ENCODE measurements at places on chromosomes 1 and 21.
A peak's percentile ranks its signal among the peaks of the same experiment; 100 is the strongest.

- DNase-seq, result no peak
Measured at GRCh38 chr21:18340387-18340942, 63.1 kb downstream of the TMPRSS15 start.

GRCh38 chr1:16986962-16987361 lies 6.5 kb upstream of the MFAP2 start:
- DNase-seq, result no peak

- no peak for DNase-seq
Measured at GRCh38 chr1:223538981-223539380, 126.5 kb downstream of the CAPN8 start.

- no peak for DNase-seq
Measured at GRCh38 chr1:78678324-78678723, 28.7 kb downstream of the IFI44 start.

- DNase-seq, result no peak
Measured at GRCh38 chr1:151026460-151026859, 9.9 kb upstream of the BNIPL start.

- DNase-seq, result peak; percentile 18
Measured at GRCh38 chr21:29195981-29196669, 65.7 kb downstream of the MAP3K7CL start.

DNA sequence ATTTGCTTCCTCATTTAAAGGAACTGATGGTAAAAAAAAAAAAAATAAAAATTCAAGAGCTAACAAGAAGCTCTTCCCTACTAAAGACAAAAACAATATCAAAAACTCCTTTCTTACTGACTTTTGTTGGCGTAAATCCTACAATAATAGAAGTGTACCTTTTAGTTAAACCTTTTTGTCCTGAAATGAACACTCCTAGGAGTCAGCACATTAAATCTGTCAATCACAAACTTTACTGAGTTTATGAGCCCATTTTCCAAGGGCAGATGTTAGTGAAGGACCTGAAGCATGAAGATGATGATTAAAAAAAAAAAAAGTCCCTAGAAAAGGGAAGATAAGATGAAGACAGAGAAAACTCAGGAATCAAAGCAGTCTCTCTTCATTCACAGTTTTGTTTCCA lies 22.6 kb upstream of the DDX59 start:
- DNase-seq, result no peak

- no peak for DNase-seq
Measured at GRCh38 chr21:25428537-25428936, 178.7 kb downstream of the MRPL39 start.

- no peak for DNase-seq
Measured at GRCh38 chr1:12527564-12527963, 90.4 kb downstream of the DHRS3 start.

DNA sequence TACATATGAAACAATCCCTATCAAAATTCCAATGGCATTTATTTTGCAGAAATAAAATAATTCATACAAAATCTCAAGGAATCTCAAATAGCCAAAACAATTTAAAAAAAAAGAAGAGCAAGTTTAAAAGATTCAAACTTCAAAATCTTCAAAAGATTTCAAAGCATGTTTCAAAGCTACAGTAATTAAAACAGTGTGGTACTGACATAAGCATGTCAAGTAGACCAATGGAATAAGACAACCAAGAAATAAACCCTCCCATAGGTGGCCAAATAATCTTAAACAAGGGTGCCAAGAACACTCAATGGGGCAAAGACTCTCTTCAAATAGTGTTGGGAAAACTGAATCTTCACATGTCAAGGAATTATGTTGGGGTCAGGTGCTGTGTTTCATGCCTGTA lies 28.0 kb upstream of the UCK2 start:
- no peak for DNase-seq

DNA sequence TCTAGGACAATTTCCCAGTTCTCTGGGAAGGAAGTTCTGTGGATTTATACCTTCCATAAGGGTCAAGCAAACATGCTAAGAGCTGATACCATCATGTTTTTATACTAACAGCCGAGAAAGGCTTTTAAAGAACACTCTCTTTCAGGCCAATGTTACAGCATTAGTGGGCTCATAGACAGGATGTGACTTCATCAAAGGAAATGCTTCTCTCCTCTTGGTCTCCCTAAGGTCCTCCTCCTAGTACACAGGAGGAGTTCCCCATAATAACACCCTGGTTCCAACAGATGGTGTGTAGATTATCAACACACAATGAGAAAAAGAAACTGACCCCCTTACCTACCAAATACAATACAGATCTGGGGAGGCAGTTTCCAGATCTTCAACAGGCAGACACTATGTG lies 26.7 kb upstream of the GLIS1 start:
- DNase-seq, result no peak

DNA sequence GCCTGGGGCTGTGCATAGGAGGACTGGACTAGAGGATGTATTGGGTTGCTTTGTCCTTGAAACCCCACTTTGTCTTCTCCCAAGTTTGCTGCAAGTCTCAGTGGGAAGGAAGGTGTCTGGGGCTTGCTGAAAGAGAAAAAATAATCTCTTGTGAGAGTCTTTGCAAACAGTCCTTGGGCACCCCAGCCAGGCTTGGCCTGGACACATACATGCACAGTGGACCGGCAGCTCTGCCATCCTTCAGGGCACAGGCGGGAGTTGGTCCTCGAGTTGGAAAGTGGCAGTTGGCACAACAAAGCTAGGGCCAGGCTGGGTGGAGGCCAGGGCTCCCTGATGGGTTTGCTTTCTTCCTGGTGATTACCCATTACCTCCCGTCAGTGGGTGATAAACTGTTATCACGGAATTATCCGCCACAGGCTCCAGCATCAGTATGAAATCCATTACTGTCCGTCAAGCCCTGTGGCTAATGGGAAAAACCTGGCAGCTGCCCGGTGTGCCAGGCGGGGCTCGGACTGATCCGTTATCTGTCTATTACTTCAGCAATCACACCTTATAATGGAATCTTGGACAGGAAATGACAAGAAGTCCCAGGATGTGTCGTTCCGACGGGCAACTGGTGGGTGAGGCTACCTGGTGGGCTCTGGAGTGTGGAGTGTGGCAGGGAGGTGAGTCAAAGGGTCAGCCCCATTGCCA lies 265.7 kb downstream of the GRIK3 start:
- DNase-seq, result no peak

GRCh38 chr1:71492298-71493041 lies 411.6 kb upstream of the ZRANB2 start:
- DNase-seq, result no peak

DNA sequence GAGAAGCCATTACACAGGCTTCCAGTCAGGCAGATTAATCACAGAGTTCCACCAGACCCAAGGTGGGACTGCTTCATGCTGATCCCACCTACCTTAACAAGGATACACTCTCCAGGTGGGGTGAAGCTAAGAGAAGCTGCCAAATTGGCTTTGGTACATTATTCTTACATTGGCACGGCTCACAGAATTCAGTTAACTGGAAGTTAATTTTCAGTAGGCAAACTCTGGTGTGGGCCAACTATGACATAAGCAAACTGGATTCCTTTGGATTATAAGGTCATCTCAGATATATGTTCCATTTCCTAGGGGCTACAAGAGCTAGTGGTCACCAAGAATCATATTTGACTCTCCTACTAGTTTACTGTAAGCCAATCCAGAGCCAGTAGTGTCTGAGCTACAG lies 448.8 kb upstream of the BEND5 start:
- no peak for DNase-seq

DNA sequence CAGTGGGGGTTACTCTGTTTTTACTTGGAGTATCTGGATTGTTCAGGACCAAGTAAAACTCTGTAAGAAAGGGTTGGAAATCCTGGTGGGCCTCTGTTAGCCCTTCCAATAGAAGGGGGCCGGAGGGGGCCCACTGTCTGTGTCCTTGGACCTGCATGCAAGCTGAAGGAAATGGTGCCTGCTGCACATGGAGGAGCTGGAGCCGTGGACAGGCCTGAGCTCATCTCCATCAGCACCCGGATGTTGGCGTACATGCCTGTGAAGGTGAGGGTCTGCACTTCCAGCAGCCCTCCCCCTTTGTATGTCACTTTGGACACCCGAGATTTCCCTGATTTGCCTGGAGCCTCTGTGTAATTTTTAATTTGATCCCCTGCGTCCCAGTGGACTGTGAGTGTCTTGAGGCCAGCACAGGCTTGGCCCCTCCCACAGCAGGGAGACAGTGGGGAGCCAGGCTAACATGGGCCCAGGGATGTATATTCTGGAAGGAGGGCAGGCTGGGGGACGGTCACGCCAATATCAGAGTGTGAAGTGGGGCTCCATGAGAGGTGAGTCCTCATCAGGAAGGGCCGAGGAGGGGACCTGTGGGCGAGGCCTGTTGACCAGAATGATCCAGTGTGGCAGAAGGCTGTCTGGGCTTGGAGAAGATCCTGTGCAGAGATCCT lies 16.8 kb downstream of the GALNT2 start:
- no peak for DNase-seq

GRCh38 chr1:68819190-68819829 lies 322.4 kb upstream of the DEPDC1 start:
- DNase-seq, result no peak

DNA sequence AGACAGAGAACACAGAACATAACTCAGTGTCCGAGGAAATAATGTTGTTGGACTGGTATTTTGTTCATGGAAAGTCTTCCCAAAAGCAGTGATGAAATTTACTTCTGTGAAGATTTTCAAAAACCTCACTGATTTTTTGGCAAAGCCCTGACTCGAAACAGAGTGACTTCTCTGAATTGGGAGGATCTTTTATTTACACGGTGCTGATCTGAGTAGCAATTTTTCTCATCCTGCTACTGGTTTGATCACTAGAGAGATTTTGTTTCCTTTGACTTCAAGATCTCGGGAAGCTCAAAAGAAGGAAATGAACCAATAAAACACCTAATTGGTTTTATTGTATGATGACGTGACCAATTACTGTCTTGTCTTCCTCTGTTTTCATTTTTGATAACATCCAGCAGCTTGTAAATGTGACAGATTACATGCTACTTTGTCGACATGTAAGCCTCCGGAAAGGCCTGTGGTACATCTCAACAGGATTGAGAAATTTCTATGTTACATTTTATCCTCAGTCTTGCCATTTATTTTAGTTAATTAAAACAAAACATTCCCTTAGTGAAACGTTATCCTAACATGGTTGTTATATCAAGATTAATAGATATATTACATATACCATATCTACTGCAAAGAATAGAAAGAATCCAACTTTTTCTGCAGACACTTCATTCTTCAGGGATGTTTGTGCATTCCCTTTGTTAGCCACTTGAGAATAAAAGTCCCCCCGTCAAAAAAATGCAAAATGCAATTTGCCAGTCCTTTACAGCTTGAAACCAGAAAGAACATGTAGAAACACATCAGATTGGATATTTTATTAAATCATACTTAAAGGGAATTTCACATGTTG lies 42.8 kb upstream of the IFI44L start:
- no peak for DNase-seq

DNA sequence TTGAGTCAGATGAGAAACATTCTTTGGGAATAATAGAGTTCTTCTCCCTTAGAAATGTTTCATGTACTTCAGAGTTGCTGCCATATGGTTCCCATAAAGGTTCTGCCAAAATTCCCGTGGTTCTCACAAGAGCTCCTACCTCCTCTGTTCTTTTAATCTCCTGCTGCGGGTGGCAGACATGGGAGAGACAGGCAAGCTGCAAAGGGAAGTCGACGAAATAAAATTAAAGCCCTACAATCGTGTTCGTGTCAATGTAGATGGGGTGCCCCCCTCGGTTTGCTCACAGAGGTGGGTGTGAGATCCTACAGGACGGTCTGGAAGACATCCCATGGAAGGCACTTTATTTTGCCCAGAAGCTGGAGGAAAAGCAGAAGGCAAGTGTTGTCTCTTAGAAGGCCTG lies 276.0 kb downstream of the RWDD3 start:
- DNase-seq, result no peak

DNA sequence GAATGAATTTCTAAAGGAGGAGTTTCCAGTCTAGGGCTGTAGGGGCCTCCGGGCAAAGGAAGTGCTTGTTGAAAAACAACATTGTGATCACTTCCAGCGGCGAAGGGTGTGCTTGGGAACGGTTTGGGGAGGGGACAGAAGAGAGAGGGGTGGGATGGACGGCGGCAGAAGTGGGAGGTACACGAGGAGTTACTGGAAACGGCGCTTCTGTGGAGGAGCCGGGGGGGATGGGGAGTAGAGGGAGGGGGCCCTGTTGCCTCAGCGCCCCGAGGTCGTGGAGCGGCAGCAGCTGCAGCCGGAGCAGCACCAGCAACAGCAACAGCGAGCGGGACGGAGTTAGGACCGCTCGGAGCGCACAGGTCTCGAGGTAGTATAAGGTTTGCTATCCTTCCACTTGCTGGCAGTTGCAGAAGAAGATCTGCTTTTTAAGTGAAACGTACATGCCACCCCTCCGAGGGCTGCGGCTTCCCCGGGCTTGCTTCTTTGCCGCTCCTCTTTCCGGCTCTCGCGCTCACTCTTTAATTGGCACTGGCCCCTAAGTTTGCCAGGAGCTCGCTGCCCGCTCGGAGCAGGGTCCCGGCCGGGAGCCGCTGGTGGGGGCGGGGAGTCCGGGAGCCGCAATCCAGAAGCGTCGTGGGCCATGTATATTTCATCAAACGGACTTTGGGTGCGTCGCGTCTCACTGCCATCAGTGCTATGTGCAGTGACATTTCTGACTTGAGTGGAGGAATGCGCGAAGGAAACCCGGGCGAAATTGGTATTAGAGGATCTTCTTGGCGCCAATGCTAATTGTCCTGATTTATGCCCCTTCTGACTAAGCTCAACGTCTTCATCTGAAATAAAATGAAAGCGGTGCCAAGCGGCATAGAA lies 771 bp upstream of the NTNG1 start:
- DNase-seq, result no peak

GRCh38 chr1:183583466-183583865 lies 6.8 kb downstream of the NCF2 start:
- no peak for DNase-seq

GRCh38 chr1:84301004-84301784 lies at the start of gene SAMD13:
TSS of gene SAMD13 (plus strand) at chr1:84301708. CDS start at chr1:84303235, 1,527 bp downstream.
- peak; percentile 17 for DNase-seq

DNA sequence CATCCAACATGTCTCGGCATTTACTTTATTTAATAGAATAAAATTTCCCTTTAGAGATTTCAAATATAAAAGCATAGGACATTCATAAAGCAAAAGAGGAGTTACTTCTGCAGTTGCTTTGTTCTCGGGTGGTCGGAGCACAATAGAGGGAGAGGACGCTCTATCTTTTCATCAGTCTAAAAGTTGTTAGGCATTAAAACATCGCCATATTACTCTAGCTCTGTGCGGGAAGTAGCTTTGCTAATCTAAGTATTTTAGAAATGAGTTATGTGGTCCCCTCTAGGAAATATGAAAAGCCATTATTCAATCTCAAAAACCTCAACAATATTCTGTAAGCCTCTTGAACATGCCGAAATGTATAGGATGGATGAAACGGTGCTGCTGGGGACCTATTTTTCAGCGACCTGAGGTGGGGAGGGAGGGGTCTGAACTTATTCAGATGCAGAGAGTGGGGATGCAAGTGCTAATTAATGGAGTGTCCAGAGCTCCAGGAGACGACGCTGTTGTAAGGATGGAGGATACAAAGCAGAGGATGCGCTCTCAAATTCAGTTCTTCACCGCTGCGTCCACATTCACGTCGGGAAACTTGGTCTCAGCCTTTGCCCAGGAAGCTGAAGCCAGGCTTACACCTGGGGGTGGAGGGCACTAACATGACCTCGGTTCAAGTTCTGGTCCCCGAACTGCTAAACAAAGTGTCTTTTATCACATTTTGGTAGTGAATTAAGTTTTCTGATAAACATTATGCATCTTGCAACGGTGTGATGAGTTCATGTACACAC lies 6.3 kb downstream of the CDKN2C start:
- DNase-seq, result no peak
